ENCODE measurements at places on chromosomes 3 and 15.

DNA sequence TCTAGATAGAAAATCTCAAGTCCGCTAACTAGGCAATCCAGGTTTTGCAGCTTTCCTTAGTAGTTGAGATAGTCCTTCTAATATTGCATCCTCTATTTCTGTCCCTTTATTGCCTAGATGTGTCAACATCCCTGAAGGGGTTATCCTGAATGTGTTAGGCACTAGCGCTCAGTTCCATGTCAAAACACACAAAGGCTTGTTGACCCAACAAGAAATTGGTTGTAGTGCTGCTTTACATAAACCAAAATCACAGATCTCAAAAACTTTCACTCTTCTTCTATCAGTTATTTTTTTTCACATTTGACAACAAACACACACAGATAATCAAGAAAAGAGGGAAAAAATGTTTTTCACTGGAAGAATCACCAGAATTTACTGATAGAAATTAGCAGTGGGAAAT, 51.4 kb upstream of the SOX2 start:
- DNase-seq, result no peak

- DNase-seq, result no peak
Observed at GRCh38 chr3:155248531-155249187, 44.8 kb downstream of the STRIT1 start.

DNA sequence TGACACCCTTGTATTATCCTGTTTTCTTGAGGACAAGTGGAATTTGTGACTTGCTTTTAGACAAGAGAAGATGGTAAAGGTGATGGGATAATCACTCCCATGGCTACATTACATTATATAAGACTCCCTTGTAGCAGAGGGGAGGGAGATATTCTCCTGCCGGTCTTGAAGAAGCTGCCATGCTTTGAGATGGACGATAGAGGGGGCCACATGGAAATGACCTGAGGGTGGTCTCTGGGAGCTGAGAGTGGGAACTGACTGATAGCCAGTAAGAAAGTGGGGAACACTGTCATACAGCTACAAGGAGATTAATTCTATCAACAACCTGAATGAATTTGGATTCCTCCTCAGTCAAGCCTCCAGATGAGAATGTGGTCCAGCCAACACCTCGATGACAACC, 540.1 kb downstream of the NTRK3 start:
- no peak for DNase-seq

DNA sequence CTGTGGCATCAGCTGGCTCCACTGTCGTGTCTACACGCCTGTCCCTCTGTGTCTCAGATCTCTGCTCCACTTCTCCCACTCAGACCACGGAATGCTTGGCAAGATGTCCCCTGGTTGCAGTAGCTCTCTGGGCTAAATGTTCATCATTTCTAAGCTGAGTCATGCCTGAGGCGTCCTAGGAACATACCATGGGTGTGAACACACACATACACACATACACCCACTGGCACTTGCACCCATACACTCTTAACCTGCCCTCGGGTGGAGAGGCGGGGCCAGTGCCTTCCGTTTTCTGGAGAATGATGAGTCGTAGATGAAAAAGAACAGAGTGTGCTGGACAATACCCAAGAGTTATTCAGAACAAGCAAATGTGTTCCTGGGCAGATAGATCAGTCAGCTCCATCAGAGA, 72.4 kb downstream of the SENP2 start:
- no peak for DNase-seq

- no peak for DNase-seq
Observed at GRCh38 chr3:135229018-135229495, 434.0 kb downstream of the EPHB1 start.

GRCh38 chr15:60580650-60581376, 101.9 kb upstream of the ICE2 start:
- DNase-seq, result no peak
